ENCODE measurements at places on chromosomes 6 and 20.

- no peak for DNase-seq
These were observed 9.5 kb downstream of the CYP39A1 start for GRCh38 chr6:46642928-46643751.

DNA sequence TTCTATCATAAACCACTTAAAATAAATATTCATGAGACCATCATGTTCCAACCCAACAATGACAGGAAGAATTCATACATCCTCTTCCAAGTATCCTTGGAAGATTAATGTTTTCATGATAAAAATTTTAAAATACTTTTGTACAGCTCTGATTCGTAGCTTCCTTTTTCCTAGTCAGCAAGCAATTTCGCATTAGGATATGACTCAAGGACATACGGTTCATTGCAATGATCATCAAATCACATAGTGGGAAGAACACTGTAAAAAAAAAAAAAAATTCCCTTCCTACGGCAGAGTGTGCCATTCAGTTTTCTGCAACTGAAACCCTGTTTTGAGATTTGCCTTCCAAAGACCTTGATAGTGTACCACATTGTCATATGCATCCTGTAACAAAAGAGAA lies 35.3 kb upstream of the GFOD1 start:
- no peak for DNase-seq

GRCh38 chr20:3454831-3455230 lies 16.0 kb upstream of the ATRN start:
- no peak for DNase-seq

GRCh38 chr20:57667924-57668782 lies 41.7 kb downstream of the PMEPA1 start:
- no peak for DNase-seq

- DNase-seq, result no peak
These were observed 25.9 kb downstream of the RNASET2 start for GRCh38 chr6:166930354-166930891.

DNA sequence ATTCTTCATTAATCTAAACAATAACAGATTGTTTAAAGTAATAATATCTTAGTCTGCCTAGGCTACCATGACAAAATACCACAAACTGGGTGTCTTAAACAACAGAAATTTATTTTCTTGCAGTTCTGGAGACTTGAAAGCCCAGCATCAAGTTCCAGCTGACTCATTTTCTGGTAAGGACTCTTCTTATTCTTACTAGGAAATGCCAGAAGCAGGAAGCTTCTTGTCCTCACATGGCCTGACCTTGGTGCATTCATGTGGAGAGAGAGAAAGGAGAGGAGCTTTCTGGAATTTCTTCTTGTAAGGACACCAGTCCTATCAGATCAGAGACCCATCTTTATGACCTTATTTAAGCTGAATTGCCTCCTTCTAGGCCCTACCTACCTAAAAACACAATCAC lies 110.5 kb downstream of the ANKRD60 start:
- DNase-seq, result no peak

- DNase-seq, result no peak
These were observed 140.3 kb downstream of the DLL1 start for GRCh38 chr6:170150590-170150945.

DNA sequence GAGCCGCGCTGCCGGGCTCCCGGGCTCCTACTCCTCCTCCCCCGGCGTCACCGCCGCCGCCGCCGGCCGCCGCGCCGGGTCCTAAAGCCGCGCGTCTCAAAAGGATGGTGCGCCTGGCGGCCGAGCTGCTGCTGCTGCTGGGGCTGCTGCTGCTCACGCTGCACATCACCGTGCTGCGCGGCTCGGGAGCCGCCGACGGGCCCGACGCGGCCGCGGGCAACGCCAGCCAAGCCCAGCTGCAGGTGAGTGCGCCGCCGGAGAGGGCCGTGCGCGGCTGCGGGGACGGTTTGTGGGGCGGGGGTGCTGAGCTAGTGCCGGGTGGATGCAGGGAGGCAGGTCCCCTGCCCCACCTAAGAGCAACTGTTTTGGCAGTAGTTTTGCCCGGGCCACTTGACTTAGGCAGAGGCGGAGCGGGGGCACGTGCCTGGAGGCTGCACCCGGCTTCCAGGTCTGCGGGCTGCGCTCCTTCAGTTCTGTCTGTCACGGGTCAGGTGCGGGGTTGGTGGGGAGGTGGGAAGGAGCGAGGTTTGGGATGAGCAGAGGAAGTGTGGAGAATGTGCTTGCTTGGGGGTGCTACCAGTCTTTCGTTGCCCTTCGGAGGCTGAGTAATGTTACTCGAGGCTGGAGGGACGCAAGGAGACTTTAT lies 722 bp downstream of the ISM1 start:
- DNase-seq, result peak; percentile 84

- DNase-seq, result peak; percentile 82
These were observed 224.5 kb downstream of the PREX1 start for GRCh38 chr20:48603116-48603818.

DNA sequence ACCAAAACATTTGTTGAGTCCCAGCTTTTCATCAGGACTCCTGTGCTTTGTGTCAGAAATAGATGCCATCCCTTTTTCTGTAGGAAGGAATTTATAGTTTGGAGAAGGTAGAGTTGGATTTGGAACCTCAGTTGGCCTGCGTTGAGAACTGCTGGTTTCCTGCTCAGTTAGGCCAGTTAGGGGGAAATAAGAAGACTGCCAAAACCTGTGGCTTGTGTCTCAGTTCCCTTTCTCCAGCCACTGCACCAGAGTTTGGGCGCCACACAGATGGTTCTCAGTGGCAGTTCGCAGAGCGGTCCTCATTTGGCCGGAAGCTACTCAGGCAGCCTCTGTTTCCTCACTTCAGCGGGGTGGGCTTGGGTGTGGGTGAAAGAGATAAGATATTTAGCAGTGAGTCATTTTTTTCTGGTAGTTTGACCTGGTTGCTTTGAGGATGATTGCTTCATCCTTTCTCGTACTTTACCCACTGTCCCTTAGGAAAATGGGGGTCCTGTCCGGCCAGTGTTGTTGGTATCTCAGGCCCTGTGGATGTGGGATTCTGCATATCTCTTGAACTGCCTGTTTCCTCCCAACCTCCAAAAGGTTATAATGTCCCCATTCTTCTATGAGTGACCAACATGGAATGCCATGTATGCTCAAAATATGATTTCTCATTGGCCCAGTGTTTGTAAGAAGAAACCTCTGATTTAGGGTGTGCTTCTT lies 53.7 kb downstream of the JARID2 start:
- no peak for DNase-seq

DNA sequence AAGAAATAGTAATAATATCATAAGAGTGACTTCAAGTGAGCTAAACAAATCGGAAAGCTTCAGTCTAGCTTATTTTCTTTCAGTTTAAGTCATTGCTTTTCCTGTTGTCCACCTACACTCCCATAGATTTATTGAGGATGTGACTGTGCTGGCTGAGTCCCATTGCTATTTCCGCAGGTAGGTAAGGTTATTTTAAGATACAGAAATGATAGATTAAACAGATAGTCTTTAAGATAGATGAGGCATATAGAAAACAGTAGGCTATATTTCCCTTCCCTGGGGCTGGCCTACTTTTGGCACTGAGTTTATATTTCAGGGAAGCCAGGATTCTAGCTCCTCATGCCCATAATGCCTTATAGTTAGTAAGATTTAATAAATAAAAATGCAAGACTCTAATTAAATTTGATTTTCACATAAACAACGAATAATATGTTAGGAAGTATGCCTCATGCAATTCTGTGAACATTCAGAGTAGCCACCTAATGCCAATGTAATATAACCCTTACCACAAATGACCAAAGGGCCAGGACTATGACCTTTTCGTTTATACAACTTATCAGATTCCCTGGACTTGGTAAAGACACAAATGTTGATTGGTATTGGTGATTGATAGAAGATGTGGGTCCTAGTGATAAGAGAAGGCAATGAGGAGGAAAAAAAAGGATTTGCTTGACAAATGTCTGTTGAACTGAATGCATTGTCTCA lies 1079.3 kb downstream of the EPHA7 start:
- DNase-seq, result no peak

DNA sequence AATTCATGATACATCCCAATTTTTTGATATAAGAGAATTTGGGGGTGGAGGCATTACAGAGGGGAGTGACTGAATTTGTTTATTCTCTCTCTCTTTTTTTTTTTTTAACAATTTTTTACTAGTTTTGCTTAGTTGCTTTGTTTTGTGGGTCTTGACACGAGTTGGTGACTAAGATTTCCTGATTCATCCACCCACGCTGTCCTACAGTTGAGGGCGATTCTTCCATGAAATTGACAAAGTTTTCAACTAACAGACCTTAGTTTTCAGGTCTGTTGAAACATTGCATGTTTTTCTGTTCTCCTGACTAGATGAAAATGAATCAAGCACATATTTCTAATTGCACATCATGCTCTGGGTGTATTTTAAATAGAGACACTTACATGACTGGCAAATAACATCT lies 613.8 kb downstream of the TFAP2B start:
- DNase-seq, result no peak

- no peak for DNase-seq
These were observed 69.5 kb upstream of the ELOVL5 start for GRCh38 chr6:53418288-53418687.

DNA sequence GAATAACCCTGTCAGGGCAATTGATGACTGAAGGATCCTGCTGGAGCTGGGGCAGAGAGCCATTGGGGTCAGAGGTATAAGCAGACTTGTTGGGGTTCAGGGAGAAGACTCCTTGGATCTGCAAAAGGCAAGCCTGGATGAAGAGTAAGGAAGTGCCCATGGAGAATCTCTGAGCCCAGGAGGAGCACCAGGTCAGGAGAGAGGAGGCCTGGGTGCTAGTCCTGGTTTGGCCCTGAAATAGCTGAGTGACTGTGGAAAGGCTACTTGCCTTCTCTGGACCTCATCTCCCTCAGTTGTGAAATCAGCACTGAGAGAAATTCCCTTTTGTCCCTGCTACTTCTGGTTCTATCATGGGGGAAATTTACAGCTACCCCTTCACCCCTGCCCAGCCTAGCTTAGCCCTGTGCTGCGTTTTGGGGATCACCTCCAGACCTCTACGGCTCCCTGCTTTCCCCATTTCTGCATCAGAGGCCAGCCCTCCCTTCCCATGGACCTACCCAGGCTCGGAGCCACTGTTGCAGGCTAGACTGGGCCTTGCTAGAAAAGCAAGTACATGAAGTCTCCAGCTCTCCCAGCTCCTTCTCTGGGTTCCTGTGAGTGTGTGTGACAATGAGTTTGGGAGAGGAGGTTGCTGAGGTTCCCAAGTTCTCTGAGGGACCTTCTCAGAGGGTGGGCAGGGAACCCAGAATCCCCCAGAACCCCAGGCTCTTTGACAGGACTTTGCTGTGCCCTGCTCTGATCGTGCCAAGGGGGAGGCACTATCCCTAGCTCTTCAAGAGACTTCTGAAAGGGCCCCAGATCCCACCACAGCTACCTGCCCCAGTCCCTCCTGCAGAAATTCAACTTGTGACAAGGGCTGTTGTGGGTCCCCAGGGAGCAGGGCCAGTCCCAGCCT lies 2.3 kb upstream of the NCR2 start:
- no peak for DNase-seq

GRCh38 chr20:2706688-2707352 lies 14.2 kb downstream of the EBF4 start:
- DNase-seq, result no peak

DNA sequence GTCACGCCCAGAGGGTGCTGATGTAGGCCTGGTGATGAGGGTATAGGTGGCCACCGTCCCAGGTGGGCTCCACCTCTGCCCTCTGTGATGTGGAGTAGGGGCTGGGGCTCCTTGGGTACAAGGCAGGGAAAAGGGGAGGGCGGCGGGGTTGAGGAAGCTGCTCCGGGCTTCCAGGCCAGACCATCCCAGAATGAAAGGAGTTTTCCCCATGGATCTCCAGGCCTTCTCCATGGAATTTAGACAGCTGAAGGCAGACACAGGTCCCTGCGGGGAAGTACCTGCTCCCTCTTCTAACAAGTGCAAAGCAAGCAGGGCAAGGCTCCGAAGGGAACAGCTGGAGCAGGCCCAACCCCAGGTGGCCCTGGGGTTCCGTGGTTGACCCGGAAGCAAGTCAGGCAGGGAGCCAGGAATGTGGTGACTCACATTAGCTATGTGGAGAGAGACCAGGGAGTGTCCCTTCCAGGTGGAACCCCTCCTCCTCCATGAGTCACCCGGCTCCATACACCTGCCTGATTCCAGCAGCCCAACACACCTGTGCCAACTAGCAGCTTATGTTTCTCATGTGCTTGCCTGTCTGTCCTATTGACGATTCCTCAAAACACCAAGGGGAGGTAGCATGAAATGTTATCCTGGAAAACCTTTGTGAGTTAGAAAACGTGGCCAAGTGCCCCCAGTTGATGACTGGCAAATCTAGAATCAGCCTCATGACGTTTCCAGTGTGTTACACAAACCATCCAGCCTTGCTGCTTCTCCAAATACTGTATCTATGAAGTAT lies 59.7 kb upstream of the SNX9 start:
- no peak for DNase-seq

Data from ecto neural progenitor cell (in vitro differentiated cells).